ENCODE measurements at places on chromosomes 3 and 15.

- DNase-seq = peak; percentile 28
Observed at GRCh38 chr3:179189759-179190158, 41.6 kb downstream of the PIK3CA start.

DNA sequence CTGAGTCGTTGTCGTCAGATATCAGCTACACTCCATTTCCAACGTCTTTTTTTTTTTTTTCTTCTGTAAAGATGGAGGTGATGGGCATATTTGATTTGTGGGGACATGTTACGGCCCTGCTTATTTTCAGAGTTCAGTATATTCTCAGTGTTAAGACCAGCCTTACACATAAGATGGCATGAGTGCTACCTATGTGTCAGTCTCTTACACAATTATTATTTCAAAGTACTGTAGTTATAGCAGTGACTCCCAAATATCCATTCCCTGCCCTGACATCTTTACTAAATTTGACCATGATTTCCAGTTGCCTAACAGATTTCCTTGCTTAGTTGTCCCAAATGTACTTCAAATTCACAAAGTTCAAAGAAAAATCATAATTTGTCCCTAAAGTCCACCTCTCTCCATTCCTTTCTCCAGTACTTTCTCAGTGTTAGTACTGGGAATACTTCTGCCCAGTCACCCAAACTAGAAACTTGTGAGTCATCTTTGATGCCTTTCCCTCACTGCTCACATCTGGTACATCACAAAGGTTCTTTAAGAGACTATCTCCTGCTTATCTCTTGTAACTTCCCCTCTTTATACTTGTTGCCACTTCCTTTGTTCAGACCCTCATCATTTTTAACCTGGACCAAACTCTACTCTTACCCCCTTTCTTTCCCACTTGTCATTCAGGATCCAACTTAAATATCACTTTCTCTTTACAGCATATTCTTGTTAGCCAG lies 67.0 kb downstream of the ZNF609 start:
- DNase-seq = no peak

DNA sequence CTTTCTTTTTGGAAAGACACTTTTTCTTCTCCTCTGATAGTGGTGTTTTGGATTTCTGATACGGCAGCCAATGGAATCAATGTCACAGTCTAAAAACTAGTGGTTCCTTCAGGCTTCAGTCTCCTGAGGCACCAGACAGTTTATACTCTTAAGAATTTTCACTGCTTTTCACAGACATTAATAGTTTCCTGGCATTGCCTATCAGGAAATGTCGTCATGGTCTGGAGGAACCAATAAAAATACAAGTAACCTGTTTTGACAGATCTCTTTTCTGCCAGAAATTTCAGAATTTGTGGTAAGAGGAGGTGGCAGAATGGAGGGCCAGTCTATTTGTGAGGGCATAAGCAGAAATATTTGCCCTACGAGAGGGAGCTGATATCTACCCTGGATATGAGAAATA lies 44.8 kb downstream of the FILIP1L start:
- DNase-seq = no peak

- DNase-seq = no peak
Observed at GRCh38 chr3:13663781-13664535, 115.0 kb downstream of the FBLN2 start.

DNA sequence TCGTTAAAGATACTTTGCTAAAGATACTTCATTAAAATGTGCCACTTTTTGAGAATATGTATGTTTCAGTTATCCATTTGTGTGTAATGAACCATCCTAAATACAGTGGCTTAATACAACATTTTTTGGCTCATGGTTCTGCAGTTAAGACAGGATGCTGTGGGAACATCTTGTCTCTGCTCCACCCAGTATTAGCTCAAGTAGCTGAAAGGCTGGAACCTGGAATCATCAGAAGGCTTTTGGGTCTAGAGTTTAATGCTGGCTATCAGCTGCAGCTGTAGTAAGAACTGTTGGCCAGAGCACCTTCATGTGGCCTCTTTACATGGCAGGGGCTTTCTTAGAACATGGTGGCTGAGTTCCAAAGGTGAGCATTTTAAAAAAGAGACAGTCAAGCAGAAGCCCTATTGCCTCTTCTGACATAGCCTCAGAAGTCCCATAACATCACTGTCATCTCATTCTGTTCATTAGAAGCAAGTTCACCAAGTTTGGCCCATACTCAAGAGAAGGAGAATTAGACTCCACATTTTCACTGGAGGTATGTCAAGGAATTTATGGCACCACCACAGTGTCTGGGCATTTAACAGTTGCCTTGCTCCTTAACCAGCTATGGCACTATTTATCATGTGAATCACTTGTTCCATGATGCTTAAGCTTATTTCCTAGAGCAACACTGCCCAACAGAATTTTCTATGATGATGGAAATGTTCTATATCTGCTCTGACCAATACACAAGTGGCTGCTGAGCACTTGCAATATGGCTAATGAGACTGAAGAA lies 70.4 kb upstream of the PDZRN3 start:
- no peak for DNase-seq

- no peak for DNase-seq
Observed at GRCh38 chr3:81694662-81695061, 66.8 kb downstream of the GBE1 start.

DNA sequence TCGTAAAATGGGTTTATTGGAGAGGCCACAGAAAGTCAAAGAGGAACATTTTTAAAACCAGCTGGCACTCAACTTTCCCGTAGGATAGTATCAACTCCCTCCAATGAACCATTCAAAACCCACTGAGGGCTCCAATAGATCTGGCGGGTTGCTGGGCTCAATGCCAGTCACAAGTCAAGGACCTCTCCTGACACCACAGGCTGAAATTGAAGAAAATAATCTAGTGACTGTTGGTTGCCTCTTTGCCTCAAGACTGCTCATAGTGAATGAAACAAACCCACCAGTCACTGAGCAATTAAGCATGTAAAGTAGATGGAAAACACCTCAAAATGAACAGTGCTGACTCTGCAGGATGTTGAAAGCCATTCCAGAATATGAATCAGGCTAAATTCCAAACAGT lies 500.6 kb upstream of the AGTR1 start:
- no peak for DNase-seq

GRCh38 chr15:95503107-95503506 lies 827.4 kb upstream of the NR2F2 start:
- DNase-seq = no peak

GRCh38 chr3:107795514-107796094 lies 272.8 kb downstream of the BBX start:
- no peak for DNase-seq

DNA sequence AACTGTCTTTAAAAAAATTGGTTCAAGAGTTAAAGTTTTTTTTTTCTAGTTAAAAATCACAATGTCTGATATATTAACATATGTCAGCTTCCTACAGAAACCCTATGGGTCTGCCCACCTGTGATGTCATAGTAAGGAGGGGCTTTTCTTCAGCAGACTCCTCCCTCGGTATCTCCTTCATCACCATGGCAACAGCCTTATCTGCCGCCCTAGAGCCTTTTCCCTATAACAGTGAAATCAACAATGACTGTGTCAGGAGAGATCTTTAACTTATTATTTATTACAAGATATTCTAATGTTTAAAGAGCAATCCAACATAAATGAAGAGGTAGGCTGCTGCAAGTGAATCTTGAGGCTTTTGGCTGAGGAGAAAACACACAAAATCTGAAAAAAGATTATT lies 138.7 kb downstream of the PEX5L start:
- DNase-seq = no peak

DNA sequence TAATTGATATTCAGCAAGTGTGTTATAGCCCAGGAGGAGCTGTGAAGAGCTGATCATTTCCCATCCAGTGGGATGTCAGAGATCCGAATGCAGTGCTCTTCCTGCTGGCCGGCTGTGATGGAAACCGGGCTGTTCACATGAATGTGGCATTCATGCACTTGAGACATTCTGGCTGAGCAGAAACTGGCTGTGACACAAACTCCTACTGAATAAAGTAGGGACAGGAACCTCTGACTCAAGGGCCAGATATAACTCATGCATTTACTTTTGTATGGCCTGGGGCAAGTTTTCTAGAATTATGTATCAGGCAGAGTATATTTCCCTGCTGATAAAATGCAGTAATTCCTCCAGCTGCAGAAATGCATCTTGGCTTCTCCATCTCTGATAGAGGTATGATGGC lies 83.4 kb upstream of the FAM3D start:
- DNase-seq = no peak

GRCh38 chr3:132669256-132669777 lies 9.2 kb downstream of the UBA5 start:
- DNase-seq = no peak

DNA sequence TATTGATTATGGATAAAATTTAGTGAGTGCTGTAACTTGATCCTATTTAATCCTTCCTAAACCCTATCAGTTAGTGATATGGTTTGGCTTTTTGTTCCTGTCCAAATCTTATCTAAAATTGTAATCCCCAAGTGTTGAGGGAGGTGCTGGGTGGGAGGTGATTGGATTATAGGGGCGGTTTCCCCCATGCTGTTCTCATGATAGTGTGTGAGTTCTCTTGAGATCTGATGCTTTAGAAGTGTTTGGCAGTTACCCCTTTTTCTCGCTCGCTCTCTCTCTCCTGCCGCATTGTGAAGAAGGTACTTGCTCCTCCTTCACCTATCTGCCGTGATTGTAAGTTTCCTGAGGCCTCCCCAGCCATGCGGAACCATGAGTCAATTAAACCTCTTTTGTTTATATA lies 134.0 kb upstream of the SUCLG2 start:
- no peak for DNase-seq

- no peak for DNase-seq
Observed at GRCh38 chr3:146313746-146314111, 62.8 kb upstream of the PLSCR4 start.

GRCh38 chr3:106029954-106030626 lies 161.3 kb upstream of the CBLB start:
- DNase-seq = no peak

GRCh38 chr3:133208184-133208583 lies 170.0 kb downstream of the TMEM108 start:
- DNase-seq = no peak

DNA sequence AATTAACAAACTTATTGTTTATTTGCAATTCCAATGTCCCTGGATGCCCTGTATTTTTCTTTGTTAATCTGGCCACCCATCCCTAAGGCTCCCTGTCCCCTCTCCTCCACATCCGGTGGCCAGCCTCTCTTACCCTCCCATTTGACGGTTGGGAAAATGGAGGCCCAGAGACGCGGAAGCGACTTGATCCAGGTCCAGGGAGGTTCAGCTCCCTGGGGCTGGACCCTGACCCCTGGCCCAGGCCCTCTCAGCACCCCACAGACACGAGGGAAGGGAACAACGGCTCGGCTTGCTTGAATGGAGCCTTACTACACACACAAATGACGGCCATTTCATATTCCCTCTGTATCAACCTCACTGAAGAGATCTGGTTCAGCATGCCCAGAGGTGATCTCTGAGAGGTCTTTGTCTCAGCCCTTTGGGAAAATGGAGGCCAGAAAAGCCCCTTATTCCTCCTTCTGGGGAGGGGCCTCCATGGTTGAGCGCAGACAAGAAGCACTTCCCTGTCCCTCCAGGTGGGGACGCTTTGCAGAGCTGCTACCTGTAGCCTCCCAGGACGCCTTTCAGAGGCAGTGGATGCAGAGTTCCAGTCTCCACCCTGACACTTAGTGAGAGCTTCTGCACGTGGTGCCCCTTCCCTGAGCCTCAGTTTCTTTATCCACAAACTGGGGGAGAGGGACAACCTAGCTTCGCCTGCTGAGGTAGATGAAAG lies 82.1 kb downstream of the ATP2B2 start:
- no peak for DNase-seq

DNA sequence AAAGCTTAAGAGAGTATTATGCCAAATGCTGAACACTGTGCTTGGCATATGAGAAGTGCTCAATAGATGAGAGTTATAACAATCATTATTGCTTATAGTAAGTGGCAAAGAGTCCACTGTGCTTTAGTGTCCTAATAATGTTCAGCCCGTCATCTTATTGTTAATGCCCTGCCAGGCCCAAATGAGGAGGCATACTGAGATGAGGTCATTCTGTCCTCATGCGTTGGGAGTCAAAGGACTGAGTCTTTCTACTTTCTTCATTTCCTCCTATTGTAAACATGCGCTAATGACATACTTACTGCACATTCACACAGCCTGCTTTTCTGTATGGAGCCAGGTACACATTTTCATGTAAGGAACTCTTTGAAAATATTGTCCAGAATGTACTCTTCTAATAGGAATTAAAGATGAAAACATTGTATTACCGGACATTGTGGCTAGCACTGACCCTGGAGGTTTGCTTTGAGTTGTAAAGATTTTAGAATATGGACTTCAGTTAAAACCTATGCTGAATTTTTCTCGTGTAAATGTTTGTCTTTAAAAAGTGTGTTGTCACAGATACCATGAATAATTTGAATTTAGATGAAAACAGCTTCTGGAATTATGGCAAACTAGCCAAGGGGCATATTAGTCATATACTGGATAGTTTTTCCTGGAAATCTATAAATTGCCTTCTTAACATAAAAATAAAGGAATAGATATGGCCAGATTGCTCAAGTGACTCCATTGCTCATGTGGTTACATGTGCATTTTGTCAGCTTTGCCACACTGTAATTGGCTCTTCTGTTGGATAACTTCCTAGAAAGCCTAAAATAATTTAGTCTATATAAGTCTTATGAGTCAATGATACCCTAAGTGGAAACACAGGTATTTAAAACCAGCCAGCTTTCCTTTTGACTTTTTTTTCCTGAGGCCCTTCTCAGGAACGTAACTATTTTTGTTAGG lies 38.3 kb downstream of the KBTBD12 start:
- DNase-seq = no peak

GRCh38 chr15:51380999-51381806 lies 39.7 kb downstream of the GLDN start:
- peak; percentile 78 for DNase-seq

DNA sequence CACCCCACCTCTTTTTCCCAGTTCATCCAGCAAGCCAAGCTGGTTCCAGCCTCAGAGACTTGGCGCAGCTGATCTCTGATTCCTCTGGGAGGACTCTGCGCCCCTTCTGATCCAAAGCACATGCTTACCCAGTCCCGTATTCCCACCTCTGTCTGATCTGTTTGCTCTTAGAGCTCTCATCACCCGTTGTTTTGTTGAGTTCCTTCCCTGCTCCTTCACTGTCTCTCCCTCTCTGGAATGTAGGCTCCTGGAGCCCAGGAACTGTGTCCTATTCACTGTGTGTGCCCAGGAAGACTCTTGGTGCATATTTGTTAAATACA lies 1.3 kb upstream of the ZXDC start:
- no peak for DNase-seq

- DNase-seq = peak; percentile 57
Observed at GRCh38 chr3:194592798-194593752, 40.1 kb downstream of the TMEM44 start.

GRCh38 chr3:127698691-127699415 lies 26.1 kb downstream of the ABTB1 start:
- DNase-seq = peak; percentile 36

DNA sequence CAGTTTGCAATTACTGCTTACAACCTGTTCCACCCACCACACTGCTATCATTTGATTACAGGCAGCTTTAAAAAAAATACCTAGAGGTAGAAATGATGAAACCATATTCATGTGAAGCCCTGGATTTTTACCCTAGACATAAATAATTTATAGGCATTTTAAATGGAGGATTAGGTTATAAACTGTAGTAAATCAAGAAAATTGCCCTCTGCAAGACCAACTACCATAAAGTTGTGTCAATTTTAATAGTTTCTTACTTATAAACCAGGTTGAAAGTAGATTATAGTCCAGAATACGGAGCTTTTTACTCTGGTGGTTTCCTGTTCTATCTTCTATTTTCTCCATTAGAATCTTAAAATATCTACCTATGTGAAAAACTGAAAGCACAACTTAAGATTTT lies 13.9 kb downstream of the TNIK start:
- no peak for DNase-seq

- DNase-seq = no peak
Observed at GRCh38 chr3:152398495-152398894, 129.8 kb downstream of the MBNL1 start.
